ENCODE measurements at places on chromosomes 2 and 18. TPM values are rescaled to one million over a fixed set of nuclear protein-coding genes. Genes with fewer than 3 reads are reported as not detected.

GRCh38 chr2:241110089-241110606 is 8.1 kb upstream of the MTERF4 start:
- DNase-seq, result no peak

DNA sequence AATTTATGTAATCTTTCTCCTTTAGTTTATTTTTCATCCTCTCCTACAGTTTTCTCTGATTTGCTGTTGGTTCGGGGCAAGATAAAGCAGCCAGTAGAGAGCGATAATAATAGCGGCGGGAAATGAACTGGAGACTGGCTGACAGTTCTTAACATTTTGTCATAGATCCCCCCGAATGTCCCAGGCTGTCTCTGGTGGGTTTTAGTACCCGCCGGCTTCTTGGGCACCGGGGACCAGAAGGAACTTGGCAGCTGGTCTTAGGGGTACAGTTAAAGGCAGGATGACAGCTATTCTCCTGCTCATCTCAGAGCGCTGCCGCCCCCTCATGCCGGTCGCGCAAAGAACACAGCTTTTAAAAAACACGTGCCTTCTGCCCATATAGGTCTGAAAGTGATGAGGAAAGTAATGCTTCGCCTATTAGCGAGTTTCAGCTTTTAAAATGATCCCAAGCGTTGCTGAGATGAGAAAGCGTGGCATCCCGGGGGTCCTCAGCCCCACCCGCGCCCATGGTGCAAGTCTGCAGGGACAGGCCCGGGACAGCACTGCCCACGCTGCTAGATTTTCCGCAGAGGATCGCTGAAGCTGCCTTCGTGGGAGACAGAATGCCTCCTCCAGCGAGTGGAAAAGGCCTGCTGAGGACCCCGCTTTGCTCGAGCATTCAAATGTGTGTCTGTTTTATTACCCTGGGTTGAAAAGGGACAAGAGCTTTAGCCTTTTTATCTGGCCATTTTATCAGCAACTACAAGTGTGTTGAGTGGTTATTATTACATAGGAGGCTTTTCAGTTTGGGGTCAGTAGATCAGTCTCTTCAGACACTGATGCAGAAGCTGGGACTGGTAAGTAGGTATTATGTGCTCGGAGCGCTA is 3.8 kb downstream of the ONECUT2 start:
- DNase-seq, result no peak

GRCh38 chr2:3229221-3229620 is 148.4 kb downstream of the EIPR1 start:
- DNase-seq, result no peak

Gene SERPINB10
- total RNA-seq, result not detected

GRCh38 chr2:112150447-112150846 is 12.3 kb downstream of the FBLN7 start:
- no peak for DNase-seq

All from T-helper 17 cell (primary cell).